ENCODE measurements at places on chromosomes 1 and 21.
A peak's percentile ranks its signal among the peaks of the same experiment; 100 is the strongest.

- peak; percentile 17 for DNase-seq
Measured at GRCh38 chr1:203805689-203806088, 10.3 kb downstream of the ZBED6 start.

- no peak for DNase-seq
Measured at GRCh38 chr1:244030481-244031040, 20.5 kb upstream of the ZBTB18 start.

DNA sequence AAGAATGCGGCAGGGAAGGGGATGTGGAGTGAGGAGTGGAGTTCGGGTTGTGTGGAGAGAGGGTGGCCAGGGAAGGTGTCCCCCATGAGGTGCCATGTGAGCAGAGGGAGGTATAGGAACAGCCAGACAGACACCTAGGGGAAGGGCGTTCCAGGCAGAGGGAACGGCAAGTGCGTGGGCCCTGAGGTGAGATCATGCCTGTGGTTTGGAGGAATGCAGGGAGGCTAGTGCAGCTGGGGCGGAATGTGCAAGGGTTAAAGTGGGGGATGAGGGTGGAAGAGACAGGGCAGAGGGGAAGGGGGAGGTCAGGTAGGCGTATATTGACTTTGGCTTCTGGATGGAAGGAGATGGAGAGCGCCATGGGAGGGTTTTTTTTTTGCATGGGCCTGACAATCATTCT lies 31.6 kb upstream of the PADI6 start:
- DNase-seq: no peak

- DNase-seq: no peak
Measured at GRCh38 chr1:42732126-42732680, 7.8 kb downstream of the CLDN19 start.

DNA sequence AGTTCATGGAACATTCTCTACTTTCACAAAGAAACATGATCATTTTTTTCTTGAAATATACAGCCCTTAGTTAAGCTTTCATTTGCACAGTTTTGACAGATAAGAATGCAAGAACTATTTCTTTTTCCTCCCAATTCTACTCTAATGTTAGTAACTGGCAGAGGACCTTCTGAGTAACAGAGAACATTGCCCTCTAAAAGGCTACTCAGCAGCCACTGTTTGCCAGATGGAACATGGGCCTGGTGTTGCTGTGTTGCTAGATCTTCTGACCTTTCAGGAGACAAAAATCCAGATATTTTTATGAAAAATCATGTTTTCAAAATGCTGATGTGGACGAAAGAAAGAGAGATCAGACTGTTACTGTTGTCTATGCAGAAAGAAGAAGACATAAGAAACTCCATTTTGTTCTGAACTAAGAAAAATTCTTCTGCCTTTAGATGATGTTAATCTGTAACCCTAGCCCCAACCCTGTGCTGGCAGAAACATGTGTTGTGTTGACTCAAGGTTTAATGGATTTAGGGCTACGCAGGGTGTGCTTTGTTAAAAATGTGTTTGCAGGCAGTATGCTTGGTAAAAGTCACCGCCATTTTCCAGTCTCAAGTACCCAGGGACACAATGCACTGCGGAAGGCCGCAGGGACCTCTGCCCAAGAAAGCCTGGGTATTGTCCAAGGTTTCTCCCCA lies 2.9 kb upstream of the PRDX6 start:
- no peak for DNase-seq

GRCh38 chr1:45018599-45019230 lies 6.7 kb downstream of the UROD start:
- peak; percentile 84 for DNase-seq

- no peak for DNase-seq
Measured at GRCh38 chr1:162136760-162137159, 67.3 kb downstream of the NOS1AP start.

DNA sequence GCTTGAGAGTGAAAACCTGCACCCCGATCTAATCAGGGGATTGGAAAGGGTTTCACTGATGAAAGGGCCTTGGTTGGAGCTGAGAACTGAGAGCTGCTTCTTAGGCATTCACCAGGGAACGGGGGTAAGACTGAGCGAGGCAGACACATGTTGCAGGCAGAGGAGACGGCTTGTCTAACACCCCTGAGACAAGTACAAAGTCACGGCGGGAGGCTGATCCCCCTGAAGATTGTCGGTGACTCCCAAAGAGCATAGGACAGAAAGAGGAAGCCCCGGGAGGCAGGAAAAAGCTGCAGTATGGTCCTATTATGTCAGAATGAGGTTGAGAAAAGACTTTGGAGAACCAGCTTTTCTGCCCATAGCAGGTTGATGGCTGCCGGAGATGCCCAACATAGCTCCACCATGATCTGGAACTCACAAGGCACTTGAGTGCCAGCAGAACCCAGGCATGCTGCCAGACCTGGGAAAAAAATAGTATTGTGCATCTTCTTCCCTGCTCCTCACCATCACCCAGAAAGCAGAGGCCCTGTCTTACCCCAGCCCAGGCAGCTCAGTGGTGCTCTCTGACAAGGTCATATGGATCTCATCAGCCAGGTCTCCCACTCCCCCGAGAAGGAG lies 463.9 kb upstream of the PROX1 start:
- no peak for DNase-seq

GRCh38 chr1:184225283-184226099 lies 161.3 kb upstream of the C1orf21 start:
- no peak for DNase-seq

- no peak for DNase-seq
Measured at GRCh38 chr1:92929461-92929860, 31.8 kb downstream of the DIPK1A start.

DNA sequence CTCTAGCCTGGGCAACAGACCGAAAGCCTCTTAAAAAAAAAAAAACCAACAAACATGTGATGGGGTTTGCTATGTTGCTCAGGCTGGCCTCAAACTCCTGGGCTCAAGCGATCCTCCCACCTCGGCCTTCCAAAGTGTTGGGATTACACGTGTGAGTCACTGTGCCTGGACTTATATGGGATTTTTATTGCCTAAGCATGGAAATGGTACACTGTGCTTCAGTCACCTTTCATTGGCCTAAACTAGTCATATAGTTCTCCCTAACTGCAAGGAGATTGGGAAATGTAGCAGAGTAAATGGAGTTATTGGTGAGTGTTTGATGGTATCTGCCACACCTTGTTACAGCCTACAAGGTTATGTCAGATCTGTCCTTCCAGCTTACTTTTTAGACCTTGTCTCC lies 17.2 kb upstream of the MEF2D start:
- no peak for DNase-seq

DNA sequence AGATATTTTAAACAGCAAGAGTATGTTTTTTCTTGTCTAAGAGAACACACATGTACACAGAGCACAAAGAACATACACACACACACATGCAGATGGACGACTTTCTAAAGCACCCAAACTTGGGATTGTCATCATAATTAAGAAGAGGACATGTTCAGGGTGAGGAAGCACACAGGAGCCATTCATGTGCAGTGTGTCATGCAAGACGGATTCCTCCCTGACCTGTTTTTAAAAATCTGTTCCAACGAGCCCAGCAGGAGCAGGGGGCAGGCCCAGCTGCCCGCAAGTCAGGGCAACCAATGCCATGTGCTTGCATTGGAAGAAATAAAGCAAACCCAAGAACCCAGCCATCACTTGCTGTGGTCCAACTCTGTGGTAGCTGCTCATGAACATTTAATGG lies 167.3 kb upstream of the ZNF644 start:
- peak; percentile 30 for DNase-seq

DNA sequence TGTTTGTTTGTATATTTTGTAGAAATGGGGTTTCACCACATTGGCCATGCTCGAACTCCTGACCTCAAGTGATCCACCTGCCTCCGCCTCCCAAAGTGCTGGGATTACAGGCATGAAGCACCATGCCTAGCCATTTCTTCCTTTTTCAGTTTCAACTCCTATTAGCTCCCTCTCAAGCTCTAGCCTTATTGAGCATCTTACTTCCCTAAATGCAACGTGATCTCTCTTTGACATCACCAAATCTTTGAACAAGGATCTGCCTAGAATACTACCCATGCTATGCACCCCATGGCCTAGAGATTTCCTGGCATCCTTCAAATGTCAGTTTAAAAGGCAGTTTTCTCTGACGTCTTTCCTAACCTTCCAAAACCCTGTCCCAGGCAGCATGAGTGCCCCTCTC lies 91.1 kb upstream of the NR5A2 start:
- DNase-seq: no peak

DNA sequence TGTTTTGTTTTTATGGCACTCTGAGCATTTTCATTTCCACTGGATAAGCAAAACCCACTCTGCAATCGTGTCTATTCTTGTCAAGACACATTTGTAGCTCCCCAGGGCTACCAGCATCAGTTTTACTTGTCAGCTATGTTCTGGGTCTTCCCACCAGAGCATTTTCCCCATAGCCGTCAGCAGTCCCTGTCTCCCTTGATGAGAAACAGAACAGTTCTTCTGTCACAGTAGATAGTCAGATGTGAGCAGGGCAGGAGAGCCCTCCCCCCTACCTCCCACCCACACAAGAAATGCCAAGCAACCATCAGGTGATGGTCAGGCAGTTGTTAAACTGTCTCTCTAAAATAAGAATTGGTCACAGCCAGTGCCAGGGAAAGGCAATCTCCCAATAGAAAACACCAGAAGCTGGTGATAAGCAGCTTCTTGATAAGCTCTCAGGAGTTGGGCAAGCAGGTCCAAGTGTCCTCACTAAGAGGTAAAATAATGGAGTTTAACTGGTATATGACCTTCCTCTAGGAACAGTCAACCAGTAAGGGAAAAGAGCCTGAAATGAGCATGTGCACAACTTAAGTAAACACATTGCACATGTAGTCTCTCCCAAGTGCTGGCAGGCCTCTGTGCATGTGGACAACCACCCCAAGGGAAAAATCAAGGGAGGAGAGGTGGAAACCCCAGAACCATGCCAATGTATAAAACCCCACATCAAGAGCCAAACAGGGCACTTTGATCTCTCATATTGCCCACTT lies 208.2 kb downstream of the S1PR1 start:
- DNase-seq: no peak

- DNase-seq: no peak
Measured at GRCh38 chr1:176863613-176864012, 300.9 kb downstream of the ASTN1 start.

- no peak for DNase-seq
Measured at GRCh38 chr1:30452170-30452569, 271.2 kb downstream of the MATN1 start.

DNA sequence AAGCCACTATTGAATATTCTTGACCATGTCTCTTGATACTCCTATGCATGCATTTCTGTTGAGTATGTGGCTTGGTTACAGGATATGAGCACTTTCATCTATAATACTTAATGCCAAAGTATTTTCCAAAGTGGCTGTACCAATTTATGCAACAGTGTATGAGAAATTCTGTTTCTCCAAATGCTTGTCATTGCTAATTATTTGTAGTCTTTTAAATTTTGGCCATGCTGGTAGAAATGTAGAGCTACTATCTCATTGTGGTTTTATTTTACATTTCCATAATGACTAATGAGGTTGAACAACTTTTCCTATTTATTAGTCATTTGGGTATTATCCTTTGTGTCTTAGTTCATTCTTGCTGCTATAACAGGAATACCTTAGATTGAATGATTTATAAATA lies 71.4 kb upstream of the TSPAN2 start:
- DNase-seq: no peak
